ENCODE measurements at places on chromosomes 6 and 20.

GRCh38 chr6:1679031-1679687 lies 69.4 kb downstream of the FOXC1 start:
- DNase-seq, result no peak

- no peak for DNase-seq
These were observed 645.8 kb downstream of the C6orf118 start for GRCh38 chr6:164663634-164664033.

- peak; percentile 19 for DNase-seq
These were observed 1.1 kb upstream of the TAF8 start for GRCh38 chr6:42049116-42049809.

- no peak for DNase-seq
These were observed 14.9 kb downstream of the FYN start for GRCh38 chr6:111858347-111858746.

GRCh38 chr6:8939615-8940014 lies 504.3 kb upstream of the SLC35B3 start:
- DNase-seq, result no peak

DNA sequence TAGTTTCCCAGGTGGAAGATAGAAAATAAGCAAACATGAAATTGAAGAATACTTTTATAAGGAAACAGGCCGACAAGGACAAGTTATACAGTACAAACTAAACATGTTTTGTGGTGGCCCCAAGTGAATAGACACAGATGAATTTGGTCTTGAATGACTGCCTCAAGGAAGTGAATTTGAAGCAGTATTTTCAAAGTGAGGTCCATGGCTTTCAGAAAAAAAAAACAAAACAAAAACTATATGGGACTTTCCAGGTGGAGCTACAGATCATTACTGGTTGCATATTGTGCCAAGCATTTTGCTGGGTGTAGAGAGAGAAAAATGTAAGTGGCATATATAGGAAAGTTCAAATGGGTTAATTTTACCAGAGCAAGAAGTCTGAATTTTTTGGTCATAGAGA lies 68.8 kb downstream of the CYB5R4 start:
- no peak for DNase-seq

DNA sequence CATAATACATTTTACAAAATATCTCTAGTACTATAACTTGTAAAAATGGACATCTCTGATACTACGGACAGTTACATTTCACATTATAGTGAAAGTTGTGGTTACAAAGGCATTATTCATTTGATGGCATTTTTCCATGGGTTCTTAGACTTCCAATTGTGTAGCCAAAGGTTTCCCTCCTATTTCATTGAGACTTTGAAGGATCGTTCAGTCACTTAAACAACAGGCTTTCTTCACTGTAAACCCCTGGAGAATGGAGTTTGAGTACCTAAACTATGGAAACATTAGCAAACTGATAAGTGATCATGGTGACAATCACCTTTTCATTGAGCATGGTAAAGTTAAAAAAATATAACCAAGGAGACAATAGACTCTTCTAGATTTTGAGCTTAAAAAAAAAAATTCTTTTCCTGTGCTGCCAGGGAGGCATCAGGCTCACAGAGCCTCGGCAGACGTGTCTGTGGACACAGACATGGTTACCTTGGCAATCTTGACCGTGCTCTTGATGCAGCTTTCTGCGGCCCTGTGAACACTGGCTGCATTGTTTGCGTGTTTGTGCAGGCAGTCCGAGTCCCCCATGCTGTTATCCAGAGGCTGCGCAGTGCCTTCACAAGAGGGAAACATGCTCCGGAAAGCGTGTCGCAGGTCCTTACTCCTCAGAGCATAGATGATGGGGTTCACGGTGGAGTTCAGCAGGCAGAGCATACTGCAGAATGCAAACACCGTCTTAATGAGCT lies 22.6 kb downstream of the CNR1 start:
- DNase-seq, result no peak

GRCh38 chr6:14857501-14857900 lies 388.4 kb upstream of the JARID2 start:
- peak; percentile 63 for DNase-seq

DNA sequence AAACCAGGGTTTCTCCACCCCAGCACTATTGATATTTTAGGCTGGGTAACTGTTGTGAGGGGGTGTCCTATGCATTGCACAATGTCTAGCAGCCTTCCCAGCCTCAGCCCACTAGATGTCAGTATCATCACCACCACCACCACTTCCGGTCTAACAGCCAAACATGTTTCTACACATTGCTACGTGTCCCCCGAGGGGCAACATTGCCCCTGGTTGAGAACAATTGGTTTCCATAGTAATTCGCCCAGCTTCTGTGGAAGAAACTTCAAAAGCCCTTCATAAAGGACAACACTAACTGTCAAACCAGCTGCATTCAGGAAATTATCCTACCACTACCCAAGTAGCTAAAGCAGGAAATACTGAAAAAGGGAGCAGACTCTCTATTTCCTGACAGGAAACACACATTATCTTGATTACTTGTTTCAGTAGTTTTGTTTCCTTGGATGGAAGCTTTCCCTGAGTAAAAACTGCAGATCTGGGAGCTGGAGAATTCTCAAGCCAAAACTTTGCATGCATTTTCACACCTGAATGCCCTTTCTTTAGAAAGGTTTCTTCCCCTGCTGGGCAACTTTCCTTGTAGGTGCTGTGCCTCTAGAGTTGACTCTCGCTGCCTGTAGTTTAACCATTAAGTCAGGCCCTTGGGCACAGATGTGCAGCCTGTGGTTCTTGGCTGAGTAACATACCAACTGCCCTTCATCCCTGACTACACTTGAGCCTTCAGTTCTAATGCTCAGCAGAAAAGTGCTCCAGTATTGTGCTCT lies 23.6 kb downstream of the PKHD1 start:
- DNase-seq, result peak; percentile 50

DNA sequence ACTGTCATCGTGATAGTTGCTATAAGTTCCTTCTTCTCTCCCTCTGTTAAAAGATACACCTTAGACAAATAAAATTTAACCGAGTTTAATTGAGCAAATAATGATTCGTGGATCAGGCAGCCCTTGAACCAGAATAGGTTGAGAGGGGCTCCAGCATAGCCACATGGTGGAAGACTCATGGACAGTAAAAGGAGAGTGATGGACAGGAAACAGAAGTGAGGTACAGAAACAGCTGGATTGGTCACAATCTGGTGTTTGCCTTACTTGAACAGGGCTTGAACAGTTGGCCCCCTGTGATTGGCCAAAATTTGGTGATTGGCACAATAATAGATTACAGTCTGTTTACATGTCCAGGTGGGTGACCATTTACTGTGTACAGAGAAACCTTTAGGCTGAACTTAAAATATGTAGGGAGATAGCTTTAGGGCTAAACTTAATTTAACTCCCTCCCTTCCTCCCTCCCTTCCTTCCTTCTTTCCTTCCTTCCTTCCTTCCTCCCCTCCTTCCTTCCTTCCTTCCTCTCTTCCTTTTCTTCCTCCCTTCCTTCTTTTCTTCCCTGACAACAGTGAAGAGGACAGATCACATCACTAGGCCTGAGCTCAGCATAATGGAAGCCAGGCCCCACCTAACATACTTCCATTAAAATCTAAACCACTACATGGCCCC lies 531.8 kb upstream of the JARID2 start:
- DNase-seq, result no peak

GRCh38 chr20:21681922-21682318 lies 23.5 kb upstream of the PAX1 start:
- DNase-seq, result no peak

GRCh38 chr6:37243131-37243815 lies 14.3 kb upstream of the TBC1D22B start:
- no peak for DNase-seq

GRCh38 chr6:31266567-31267360 lies 5.1 kb downstream of the HLA-C start:
- no peak for DNase-seq
